Glutamatergic neuron (in vitro differentiated cells): ENCODE measurements at places on chromosomes 4 and X.

GRCh38 chr4:126267689-126268088 lies 952.9 kb downstream of the FAT4 start:
- H3K27ac ChIP-seq, result no peak overlapping the region
- peaks cover 1% of the 10 kb centered on the region for H3K27me3 ChIP-seq
- H3K36me3 ChIP-seq, result peaks cover 4% of the 10 kb centered on the region
- H3K4me1 ChIP-seq, result peaks cover 3% of the 10 kb centered on the region

GRCh38 chr4:15396157-15396800 lies 31.6 kb upstream of the C1QTNF7 start:
- no peak overlapping the region for H3K4me3 ChIP-seq
- peak; percentile 52 for DNase-seq
- peaks cover 4% of the 10 kb centered on the region for H3K36me3 ChIP-seq
- H3K27ac ChIP-seq, result no peak overlapping the region

DNA sequence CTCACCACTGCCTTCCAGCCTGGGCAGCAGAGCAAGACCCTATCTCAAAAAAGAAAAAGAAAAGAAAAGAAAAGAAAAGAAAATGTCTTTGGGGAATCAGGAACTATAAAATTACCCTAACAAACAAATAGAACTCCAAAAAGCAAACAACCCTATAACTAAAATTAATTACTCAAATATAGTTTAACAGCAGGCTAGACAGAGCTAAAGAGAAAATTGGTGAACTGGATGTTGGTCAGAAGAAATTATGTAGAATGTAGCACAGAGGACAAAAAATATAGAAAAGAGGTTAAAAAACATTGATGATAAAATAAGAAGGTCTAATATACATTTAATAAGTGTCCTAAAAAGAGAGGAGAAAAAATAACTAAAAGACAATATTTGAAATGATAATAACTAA lies 27.8 kb upstream of the WWC2 start:
- H3K4me1 ChIP-seq, result no peaks in the 10 kb centered on the region
- no peak overlapping the region for H3K4me3 ChIP-seq
- no peak overlapping the region for H3K27ac ChIP-seq
- H3K36me3 ChIP-seq, result peaks cover 29% of the 10 kb centered on the region

DNA sequence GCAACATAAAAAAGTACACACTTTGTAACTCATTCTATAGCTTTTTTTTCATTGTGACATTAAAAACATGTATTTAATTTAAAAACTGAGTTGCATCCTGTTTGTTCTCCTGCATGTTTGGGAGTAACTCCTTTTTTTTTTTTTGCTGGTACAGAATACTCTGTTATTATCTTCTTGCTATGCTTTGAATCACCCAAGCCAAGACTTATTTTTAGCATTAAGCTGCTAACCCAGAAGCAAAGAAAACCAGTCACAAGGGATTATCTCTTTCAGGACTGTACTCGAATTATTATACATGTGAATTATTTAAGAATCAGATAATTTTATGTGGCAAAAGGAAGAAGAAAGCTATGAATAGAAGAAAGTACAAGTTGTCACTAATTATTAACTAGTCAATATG lies 194.9 kb downstream of the ADAMTS3 start:
- H3K36me3 ChIP-seq, result no peaks in the 10 kb centered on the region
- H3K4me3 ChIP-seq, result no peak overlapping the region
- no peaks in the 10 kb centered on the region for H3K4me1 ChIP-seq
- H3K27ac ChIP-seq, result no peak overlapping the region
- DNase-seq, result no peak

DNA sequence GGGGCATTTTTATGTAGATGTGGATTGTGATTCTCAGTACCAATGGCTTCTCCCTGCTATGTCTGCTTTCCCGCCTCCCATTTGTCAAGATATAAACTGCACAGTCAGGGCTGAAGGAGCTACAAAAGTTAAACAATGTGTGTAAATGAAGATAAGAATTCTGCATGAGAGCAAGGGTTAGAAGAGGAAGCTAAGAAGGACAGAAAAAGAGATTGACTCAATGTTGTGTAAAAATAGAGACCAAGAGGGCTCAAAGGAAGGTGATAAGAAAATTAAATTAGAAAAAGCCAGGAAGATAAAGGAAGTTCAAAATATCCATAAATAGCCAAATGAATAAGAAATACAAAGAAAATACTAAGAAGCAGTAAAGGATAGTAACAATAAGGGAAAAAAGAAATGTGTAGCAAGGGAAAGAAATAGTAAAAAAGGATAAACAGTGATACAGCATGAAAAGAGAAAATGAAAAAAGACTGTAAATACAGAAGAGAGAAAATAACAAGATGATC lies 82.5 kb downstream of the AMELX start:
- DNase-seq, result no peak
- H3K4me1 ChIP-seq, result no peaks in the 10 kb centered on the region
- no peak overlapping the region for H3K27ac ChIP-seq
- no peaks in the 10 kb centered on the region for H3K36me3 ChIP-seq
- H3K27me3 ChIP-seq, result peaks cover 1% of the 10 kb centered on the region

DNA sequence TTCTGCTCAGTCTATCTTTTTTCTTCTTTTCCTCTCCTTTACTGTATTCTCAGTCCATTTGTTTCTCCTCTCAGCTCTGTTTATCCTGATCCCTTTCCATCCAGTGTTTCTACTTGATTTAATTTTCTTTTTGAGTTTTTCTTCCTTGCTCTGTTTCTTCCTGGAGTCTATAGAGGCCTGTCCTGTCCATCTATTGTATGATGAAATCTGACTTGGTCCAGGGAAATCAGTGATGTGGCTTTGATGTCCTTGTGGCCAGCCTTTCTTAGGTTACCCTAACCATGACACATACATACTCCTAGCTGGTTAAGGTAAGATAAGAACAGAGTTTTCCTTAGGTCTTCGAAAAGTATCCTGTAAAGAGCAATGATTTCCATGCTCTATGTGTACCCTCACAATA lies 89.3 kb upstream of the LNX1 start:
- H3K27ac ChIP-seq, result no peak overlapping the region
- H3K4me3 ChIP-seq, result no peak overlapping the region
- H3K4me1 ChIP-seq, result no peaks in the 10 kb centered on the region
- DNase-seq, result no peak

DNA sequence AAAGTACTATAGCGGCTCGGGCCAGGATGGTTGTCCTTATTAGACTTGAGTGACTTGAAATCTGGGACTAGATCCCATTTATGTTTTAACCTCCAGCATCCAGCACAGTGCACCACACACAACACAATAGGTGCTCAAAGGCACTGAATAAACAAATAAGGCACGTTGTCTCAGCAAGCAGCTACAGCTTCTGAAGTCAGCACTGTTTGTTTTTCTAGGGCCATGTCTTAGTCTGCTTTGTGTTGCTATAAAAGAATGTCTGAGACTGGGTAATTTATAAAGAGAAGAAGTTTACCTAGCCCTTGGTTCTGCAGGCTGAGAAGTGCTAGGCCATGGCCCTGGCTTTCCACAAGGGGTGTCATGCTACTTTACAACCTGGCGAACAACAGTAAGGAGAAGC lies 102.1 kb upstream of the LNX1 start:
- no peaks in the 10 kb centered on the region for H3K36me3 ChIP-seq
- no peaks in the 10 kb centered on the region for H3K4me1 ChIP-seq
- H3K4me3 ChIP-seq, result no peak overlapping the region
- no peak overlapping the region for H3K27ac ChIP-seq

- H3K27me3 ChIP-seq, result no peaks in the 10 kb centered on the region
- no peaks in the 10 kb centered on the region for H3K36me3 ChIP-seq
- H3K4me3 ChIP-seq, result no peak overlapping the region
- DNase-seq, result no peak
- peaks cover 12% of the 10 kb centered on the region for H3K4me1 ChIP-seq
Measured at GRCh38 chr4:140312100-140312499, 61.3 kb upstream of the SCOC start.

- H3K27me3 ChIP-seq, result peaks cover 3% of the 10 kb centered on the region
- no peaks in the 10 kb centered on the region for H3K36me3 ChIP-seq
Measured at GRCh38 chrX:39599339-39599738, 498.4 kb downstream of the BCOR start.
